Effector memory CD8-positive, alpha-beta T cell (primary cell): ENCODE measurements at places on chromosomes 1 and 21.
A peak's percentile ranks its signal among the peaks of the same experiment; 100 is the strongest.

- DNase-seq = no peak
- no peaks in the 10 kb centered on the region for H3K4me1 ChIP-seq
- H3K27me3 ChIP-seq = peaks cover 6% of the 10 kb centered on the region
- H3K36me3 ChIP-seq = no peaks in the 10 kb centered on the region
- H3K4me3 ChIP-seq = no peak overlapping the region
Observed at GRCh38 chr1:24069817-24070216, 42.1 kb downstream of the MYOM3 start.

- peaks cover 36% of the 10 kb centered on the region for H3K27me3 ChIP-seq
- H3K36me3 ChIP-seq = no peaks in the 10 kb centered on the region
- H3K4me1 ChIP-seq = no peaks in the 10 kb centered on the region
- H3K4me3 ChIP-seq = no peak overlapping the region
Observed at GRCh38 chr1:47495176-47495713, 57.4 kb downstream of the FOXD2 start.

DNA sequence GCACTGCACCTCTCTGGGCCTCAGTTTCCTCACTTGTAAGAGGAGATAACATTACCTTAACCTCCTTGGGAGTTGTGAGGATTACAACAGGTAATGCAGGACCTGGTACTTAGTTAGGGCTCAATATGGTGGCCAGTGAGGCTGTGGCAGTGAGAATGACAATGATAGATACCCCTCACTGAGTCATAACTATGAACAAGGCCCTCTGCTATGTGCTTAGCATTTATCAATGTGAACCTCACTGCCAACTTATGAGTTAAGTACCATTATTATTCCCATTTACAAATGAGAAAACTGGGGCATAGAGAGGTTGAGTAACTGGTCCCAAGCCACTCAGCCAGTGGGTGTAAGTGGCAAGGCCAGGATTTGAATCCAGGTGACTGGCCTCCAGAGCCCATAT, 64.4 kb downstream of the HMGB4 start:
- no peaks in the 10 kb centered on the region for H3K4me1 ChIP-seq
- H3K27me3 ChIP-seq = peaks cover 34% of the 10 kb centered on the region
- no peak overlapping the region for H3K27ac ChIP-seq
- no peak overlapping the region for H3K4me3 ChIP-seq

- H3K4me3 ChIP-seq = no peak overlapping the region
- DNase-seq = no peak
- no peaks in the 10 kb centered on the region for H3K36me3 ChIP-seq
- H3K27me3 ChIP-seq = peaks cover 25% of the 10 kb centered on the region
Observed at GRCh38 chr1:232636799-232637198, 6.9 kb upstream of the SIPA1L2 start.

DNA sequence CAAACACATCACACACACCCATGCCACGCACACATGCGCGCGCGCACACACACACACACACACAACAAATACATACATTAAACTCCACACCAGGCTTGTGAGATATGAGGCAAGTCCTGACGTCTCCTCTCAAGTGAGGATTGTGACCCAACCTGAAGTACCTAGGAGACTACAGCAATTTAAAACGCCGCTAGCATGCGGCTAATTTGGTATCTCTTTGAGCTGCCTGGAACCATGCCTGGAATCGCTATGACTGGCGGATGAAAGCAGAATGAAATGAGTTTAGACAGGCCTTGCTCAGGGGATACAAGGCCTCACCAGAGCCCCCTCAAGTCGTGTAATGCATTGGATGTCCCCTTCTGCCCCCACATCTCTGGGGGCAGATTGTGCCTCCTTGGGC, 1.6 kb upstream of the RAB7B start:
- H3K27ac ChIP-seq = no peak overlapping the region
- H3K4me1 ChIP-seq = peaks cover 2% of the 10 kb centered on the region
- no peaks in the 10 kb centered on the region for H3K36me3 ChIP-seq
- no peak for DNase-seq

DNA sequence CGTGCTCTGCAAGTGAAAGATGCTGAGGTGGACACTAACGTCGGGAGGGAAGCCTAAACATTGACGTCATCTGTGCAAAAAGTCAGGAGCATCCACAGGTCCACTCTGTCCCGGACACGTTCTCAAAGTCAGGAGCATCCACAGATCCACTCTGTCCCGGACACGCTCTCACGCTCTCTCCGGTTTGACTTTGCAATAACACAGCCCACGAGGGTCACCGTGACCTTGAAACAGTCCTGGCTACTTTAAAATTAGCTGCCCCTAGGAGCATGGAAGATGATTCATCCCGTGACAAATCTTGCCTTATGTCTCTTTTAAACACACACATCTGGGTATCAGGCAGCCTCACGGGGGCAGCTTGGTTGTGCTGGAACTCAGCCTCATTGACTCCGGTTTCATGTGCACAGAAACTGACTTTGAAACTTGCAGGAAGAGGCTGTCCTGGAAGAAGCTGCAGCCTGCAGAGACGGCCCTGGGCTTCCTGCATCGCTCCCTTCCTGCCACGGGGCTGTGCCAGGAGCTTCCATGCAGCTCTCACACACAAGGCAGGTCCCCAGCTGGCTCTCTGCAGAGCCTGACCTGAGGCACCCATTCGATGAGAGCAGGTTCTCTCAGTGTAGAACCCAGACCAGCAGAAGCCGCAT, 18.1 kb upstream of the COL18A1 start:
- H3K4me1 ChIP-seq = no peaks in the 10 kb centered on the region
- no peak for DNase-seq
- H3K27ac ChIP-seq = no peak overlapping the region
- no peak overlapping the region for H3K4me3 ChIP-seq
- H3K36me3 ChIP-seq = peaks cover 8% of the 10 kb centered on the region

DNA sequence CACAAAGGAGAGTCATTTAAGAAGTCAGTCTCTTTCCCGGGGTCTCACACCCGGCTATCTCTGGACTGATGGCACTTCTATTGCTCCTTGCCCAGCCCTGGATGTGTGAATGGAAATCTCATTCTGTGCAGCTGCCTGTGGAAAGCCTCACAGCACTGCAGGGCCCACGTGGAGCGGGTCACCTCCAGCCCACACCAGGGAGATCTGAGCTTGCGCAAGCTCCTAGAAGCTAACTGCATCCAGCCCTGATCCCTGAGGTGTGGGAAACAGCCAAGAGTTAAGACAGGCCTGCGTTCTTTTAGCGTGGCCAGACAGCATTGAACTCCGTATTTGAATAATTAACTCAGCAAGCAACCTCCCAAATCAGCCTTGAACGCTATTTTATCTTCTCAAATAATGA, 150.5 kb downstream of the LRIG2 start:
- H3K4me1 ChIP-seq = no peaks in the 10 kb centered on the region
- H3K4me3 ChIP-seq = no peak overlapping the region
- no peaks in the 10 kb centered on the region for H3K36me3 ChIP-seq
- H3K27me3 ChIP-seq = peaks cover 40% of the 10 kb centered on the region
- DNase-seq = no peak
- H3K27ac ChIP-seq = no peak overlapping the region

DNA sequence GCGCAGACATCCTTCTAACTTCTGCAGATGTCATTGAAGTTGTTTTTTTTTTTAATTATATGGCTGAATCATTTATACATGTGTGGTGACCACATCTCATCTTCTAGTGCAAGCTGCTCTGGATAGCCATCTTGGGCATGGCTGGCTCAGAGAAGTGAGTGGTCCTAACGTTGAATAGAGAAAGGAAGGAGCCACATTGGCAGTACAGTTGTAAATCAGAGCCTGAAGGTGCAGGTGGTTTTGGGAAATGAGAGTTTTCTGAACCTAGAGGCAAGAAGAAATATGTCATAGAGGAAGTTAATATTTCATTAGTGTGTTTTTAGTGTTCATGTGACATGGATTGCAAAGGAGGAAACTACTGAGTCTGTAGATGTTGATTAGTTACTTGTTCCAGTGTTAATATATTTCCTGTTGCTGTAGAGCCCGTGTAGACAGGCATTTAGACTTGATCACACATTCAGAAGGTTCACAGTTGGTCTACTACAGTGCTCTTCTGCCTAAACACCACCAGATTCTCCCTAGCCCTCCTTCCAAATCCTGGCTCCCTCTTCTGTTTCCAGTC, 163.7 kb downstream of the ROR1 start:
- no peak for DNase-seq
- peaks cover 8% of the 10 kb centered on the region for H3K27me3 ChIP-seq

- no peaks in the 10 kb centered on the region for H3K27me3 ChIP-seq
- no peak overlapping the region for H3K4me3 ChIP-seq
- H3K36me3 ChIP-seq = peaks cover 17% of the 10 kb centered on the region
- H3K4me1 ChIP-seq = peaks cover 33% of the 10 kb centered on the region
Observed at GRCh38 chr1:114502080-114502479, 8.9 kb downstream of the TRIM33 start.

DNA sequence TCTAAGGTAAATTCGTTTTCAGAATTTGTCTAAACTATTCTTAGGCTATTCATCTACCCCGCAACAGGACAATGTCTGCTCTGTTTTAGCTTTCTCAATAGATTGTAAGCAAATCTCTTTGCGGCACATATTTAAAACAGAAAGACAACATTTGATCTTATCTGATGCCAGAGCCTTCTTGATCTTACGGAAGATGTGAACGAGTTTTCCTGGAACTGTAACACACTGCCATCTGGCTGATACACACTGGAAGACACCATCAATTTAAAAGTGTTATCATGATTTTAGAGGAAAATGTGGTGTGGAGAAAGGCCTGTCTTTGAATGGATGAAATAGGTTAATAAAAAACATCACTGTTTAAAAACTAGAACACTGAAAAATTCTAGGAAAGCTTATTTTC, 36.1 kb downstream of the COA6 start:
- no peak overlapping the region for H3K27ac ChIP-seq
- DNase-seq = no peak
- no peak overlapping the region for H3K4me3 ChIP-seq
- peaks cover 12% of the 10 kb centered on the region for H3K36me3 ChIP-seq

GRCh38 chr1:115783311-115783710, 14.8 kb upstream of the CASQ2 start:
- H3K27ac ChIP-seq = no peak overlapping the region
- H3K4me3 ChIP-seq = no peak overlapping the region
- no peak for DNase-seq
- peaks cover 53% of the 10 kb centered on the region for H3K27me3 ChIP-seq

DNA sequence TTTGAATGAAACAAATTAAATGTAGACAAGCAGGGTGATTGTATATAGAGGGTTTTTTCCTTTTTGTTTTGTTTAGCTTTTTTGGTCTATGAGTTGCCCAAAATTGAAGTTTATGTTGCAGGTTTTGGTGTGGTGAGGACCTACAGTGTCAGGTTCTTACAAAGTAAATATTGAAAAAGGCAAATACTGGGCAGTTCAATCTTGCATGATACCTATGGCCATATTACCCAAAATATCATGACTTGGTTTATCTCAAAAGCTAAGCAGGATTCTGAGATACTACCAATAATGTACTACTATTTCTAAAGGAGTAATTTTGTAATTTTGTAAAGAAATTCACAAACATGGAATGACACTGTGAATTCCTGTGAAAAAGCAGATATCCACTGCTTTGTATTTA, 1.8 kb downstream of the DNAJB4 start:
- no peak for DNase-seq
- peaks cover 8% of the 10 kb centered on the region for H3K4me1 ChIP-seq
- H3K36me3 ChIP-seq = peaks cover 15% of the 10 kb centered on the region
- no peak overlapping the region for H3K4me3 ChIP-seq
- no peaks in the 10 kb centered on the region for H3K27me3 ChIP-seq

- H3K27me3 ChIP-seq = peaks cover 72% of the 10 kb centered on the region
- no peaks in the 10 kb centered on the region for H3K4me1 ChIP-seq
- no peak overlapping the region for H3K27ac ChIP-seq
- H3K4me3 ChIP-seq = peak overlapping the region; percentile 29
- H3K36me3 ChIP-seq = no peaks in the 10 kb centered on the region
Observed at GRCh38 chr1:1428174-1428573, 7.1 kb upstream of the ANKRD65 start.

- H3K27me3 ChIP-seq = peaks cover 16% of the 10 kb centered on the region
- H3K4me3 ChIP-seq = no peak overlapping the region
- H3K27ac ChIP-seq = no peak overlapping the region
- no peaks in the 10 kb centered on the region for H3K36me3 ChIP-seq
- H3K4me1 ChIP-seq = peaks cover 3% of the 10 kb centered on the region
Observed at GRCh38 chr1:97050506-97050905, 328.9 kb downstream of the PTBP2 start.

DNA sequence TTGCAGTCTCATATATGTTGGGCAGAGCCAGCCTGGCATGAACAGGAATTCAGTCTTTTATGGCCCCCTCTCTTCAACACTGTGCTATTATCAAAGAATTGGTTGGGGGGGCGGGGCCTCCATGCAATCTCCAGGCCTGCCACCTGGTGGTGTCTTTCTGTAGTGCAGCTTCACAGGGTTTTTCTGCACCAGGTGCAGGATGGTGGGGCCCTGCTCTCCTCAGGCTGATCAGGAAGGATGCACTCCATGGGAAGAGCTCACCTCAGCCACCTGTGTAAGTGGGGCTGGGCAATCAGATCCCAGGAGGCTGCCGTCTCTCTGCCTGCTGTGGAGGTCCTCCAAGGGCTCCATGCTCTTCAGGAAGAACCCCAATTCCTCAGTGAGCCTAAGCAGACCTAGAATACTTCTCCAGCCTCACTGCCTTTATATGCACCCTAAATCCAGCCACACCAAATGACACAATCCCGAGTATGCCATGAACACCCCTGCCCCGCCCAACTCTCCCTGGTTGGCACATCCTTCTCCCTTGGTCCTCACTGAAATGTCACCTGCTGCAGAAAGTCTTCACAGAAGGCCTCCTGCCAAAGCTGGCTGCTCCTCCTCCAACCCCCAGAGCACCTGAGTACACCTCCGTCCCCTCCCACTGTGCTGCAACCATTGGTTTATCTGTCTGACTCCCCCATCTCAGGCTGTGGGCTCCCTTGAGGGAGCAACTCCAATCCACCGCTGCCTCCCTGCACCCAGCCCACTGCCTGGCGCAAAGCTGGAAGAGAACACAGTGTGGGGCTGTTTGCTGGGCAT, 16.5 kb downstream of the STK40 start:
- H3K4me1 ChIP-seq = peaks cover 54% of the 10 kb centered on the region
- peaks cover 27% of the 10 kb centered on the region for H3K36me3 ChIP-seq
- DNase-seq = peak; percentile 86
- no peaks in the 10 kb centered on the region for H3K27me3 ChIP-seq
- H3K4me3 ChIP-seq = no peak overlapping the region
- peak overlapping the region; percentile 90 for H3K27ac ChIP-seq

DNA sequence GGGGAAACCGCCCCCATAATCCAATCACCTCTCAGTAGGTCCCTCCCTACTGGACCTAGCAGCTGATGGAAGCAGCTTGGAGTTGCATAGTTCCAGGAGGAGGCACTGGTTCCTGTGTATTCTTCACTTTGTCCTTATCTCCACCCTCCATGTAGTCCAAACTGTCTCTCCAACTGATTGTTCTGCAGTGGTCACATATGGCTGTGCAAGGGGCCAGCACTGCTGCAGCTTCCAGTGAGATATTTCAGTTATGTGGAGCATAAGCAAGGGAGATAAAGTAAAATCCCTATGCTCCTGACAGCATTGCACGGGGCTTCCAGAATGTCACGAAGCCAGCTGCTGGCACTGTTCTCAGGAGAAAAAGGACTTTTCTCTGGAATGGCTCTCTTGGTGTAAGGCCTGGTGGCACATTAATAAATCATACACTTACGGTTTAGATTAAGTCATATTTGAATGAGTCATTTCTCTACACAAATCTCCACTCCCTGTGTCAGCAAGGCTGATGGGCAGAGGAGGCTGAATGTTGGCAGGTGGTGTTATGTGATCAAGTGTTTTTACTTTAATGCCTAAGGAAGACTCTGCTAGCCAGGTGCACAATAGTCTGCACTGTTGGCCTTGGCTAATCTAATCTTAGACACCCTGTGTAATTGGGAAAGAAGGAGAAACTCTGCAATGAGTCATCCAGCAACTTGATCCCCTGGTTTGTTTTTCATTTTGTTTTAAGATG, 93.4 kb downstream of the KCNK1 start:
- DNase-seq = no peak
- H3K27me3 ChIP-seq = peaks cover 22% of the 10 kb centered on the region
- no peak overlapping the region for H3K4me3 ChIP-seq
- H3K36me3 ChIP-seq = no peaks in the 10 kb centered on the region
- no peak overlapping the region for H3K27ac ChIP-seq
